ENCODE measurements at places on chromosomes 4 and X.
A peak's percentile ranks its signal among the peaks of the same experiment; 100 is the strongest.

GRCh38 chrX:45445745-45446412 is 245.2 kb upstream of the DIPK2B start:
- DNase-seq: no peak

- DNase-seq: no peak
Measured at GRCh38 chr4:128827296-128827695, 17.8 kb downstream of the JADE1 start.

GRCh38 chr4:155624478-155624877 is 42.2 kb upstream of the GUCY1A1 start:
- no peak for DNase-seq

- no peak for DNase-seq
Measured at GRCh38 chrX:68186552-68187262, 246.6 kb downstream of the OPHN1 start.

DNA sequence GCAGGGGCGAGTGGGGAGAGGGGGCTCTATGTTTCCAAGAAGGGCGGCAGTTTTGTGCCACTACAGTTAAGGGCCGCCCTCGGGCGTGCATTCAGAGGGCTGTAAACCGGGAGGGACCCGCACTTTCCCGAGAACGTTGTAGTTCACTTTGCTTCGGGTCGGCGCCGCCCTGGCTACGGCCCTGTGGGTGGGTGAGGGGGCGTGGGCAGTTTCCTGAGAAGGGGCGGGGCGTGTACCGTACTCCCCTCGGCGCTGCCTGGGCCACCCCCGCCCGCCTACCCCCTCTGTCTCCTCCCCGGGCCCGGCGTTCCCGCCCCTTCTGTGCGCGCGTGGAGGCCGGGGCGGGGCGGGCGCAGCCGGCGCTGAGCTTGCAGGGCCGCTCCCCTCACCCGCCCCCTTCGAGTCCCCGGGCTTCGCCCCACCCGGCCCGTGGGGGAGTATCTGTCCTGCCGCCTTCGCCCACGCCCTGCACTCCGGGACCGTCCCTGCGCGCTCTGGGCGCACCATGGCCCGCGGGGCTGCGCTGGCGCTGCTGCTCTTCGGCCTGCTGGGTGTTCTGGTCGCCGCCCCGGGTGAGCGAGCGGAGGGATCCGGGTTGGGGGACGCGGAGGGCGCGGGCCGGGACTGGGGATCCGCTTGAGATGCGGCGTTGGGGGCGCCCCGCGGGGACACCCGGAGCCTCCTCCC is at the start of gene CD99:
Gene CD99, plus strand, starts transcription at position 440 of the 687 bp plus-strand sequence. Its CDS starts 66 bp downstream, at position 506.
- peak; percentile 85 for DNase-seq

- DNase-seq: no peak
Measured at GRCh38 chr4:2333356-2333841, 71.5 kb upstream of the MXD4 start.

DNA sequence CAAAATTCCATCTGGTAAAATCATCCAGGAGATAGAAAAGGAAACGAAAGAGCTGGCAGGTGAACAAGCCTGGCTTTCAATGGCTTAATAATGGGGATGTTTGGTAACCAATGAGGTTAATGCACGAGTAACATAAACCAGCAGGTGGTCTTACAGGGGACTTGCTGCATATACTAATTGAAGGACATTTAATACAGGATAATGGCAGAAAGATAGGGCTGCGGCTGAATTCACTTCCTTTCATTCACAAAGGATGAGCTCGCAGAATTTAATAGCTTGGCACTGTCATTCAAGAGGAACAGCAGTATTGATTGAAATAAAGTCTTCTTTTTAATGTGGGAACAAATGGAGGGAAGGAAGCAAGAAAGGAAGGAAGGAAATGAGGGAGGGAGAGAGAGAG is 156.3 kb upstream of the RAI2 start:
- no peak for DNase-seq
